ENCODE measurements at places on chromosomes 2 and 18. TPM values are rescaled to one million over a fixed set of nuclear protein-coding genes. Genes with fewer than 3 reads are reported as not detected.

The ASTL gene
- 6.8 TPM for total RNA-seq

The RNF144A gene
- total RNA-seq = 42.7 TPM

The OLA1 gene
- total RNA-seq = 42.1 TPM

The CLEC4F gene
- total RNA-seq = not detected

The GTF2A1L gene
- total RNA-seq = not detected

The SEPTIN10 gene
- not detected for total RNA-seq

The TMEFF2 gene
- total RNA-seq = not detected

The GAL3ST2 gene
- not detected for total RNA-seq

The SPATA3 gene
- not detected for total RNA-seq

The DSG4 gene
- not detected for total RNA-seq

The PSMA8 gene
- total RNA-seq = 1.4 TPM

The DNAJC5G gene
- not detected for total RNA-seq

The POLR1A gene
- total RNA-seq = 20.0 TPM

The SESTD1 gene
- 5.3 TPM for total RNA-seq

The OTOF gene
- total RNA-seq = 0.14 TPM

The EN1 gene
- total RNA-seq = not detected

The SKOR2 gene
- total RNA-seq = not detected

GRCh38 chr2:64995041-64995440 is 5.8 kb downstream of the SLC1A4 start:
- H3K4me1 ChIP-seq = peaks cover 22% of the 10 kb centered on the region
- no peak overlapping the region for H3K27ac ChIP-seq
- H3K27me3 ChIP-seq = peaks cover 26% of the 10 kb centered on the region
- H3K36me3 ChIP-seq = no peaks in the 10 kb centered on the region
- no peak overlapping the region for H3K4me3 ChIP-seq
- no peak for DNase-seq

GRCh38 chr2:170878505-170878904 is 50.5 kb upstream of the GORASP2 start:
- peak overlapping the region; percentile 68 for H3K27ac ChIP-seq
- no peak for DNase-seq
- H3K36me3 ChIP-seq = no peaks in the 10 kb centered on the region
- H3K27me3 ChIP-seq = no peaks in the 10 kb centered on the region

GRCh38 chr18:68734308-68734707 is 19.4 kb upstream of the TMX3 start:
- H3K36me3 ChIP-seq = no peaks in the 10 kb centered on the region
- H3K4me1 ChIP-seq = peaks cover 2% of the 10 kb centered on the region
- H3K27ac ChIP-seq = no peak overlapping the region
- peaks cover 3% of the 10 kb centered on the region for H3K27me3 ChIP-seq
- no peak overlapping the region for H3K4me3 ChIP-seq
- no peak for DNase-seq

GRCh38 chr2:142750858-142751257 is 126.6 kb upstream of the KYNU start:
- H3K27ac ChIP-seq = no peak overlapping the region
- DNase-seq = no peak
- H3K4me1 ChIP-seq = no peaks in the 10 kb centered on the region
- H3K27me3 ChIP-seq = no peaks in the 10 kb centered on the region
- H3K36me3 ChIP-seq = no peaks in the 10 kb centered on the region

- no peaks in the 10 kb centered on the region for H3K4me1 ChIP-seq
- no peak overlapping the region for H3K4me3 ChIP-seq
- DNase-seq = no peak
- no peaks in the 10 kb centered on the region for H3K36me3 ChIP-seq
These were observed 26.9 kb upstream of the CDH19 start for GRCh38 chr18:66630831-66631230.

DNA sequence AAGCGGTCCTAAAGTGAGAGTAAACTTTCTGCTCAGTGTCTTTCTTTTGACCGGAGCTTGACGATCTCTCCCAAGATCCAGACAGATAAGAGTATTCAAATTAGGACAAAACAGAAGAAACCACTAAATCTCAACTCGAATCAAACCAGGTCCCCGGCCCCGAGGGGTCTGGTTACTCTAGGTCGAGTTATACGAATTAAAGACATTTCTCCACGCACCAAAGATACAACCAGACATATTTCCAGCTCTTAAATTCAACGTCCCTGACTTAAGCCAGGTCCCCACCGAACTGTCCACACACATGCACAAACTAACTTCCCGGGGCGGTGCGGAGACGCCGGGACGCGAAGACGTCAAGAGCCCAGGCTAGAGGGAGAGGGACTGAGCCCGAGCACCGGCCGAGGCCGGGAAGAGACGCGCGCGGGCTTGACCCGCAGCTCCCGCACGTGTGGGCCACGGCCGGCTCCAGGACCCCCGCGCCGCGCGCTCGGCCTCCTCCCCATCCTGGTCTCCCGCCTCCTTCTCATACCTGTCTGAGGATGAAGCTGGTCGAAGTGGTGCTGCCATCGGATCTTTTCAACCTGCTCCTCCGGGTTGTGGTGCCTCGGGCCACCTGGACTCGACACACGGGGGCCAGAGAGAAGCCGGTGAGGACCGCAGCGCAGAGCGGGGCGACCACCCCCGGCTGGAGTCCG is 896 bp downstream of the CACNB4 start:
- no peak overlapping the region for H3K27ac ChIP-seq
- peak overlapping the region; percentile 90 for H3K4me3 ChIP-seq
- no peak for DNase-seq
- peaks cover 18% of the 10 kb centered on the region for H3K4me1 ChIP-seq

DNA sequence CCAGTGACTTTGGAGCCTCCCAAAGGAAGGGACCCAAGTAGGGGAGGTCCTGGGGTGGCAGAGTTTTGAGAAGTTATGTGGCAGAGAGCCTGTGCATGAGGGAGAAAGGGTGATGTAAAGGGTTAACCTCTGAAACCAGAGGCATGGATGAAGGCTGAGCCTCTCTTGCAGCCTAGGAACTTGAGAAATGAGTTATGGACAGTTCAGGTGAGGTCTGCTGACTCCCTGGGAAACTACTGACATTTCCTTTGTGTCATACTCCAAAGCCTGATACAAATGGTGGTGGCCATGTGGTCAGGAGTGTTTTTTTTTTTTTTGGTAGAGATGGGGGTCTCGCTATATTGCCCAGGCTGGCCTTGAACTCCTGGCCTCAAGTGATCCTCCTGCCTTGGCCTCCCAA is 12.4 kb upstream of the GNLY start:
- DNase-seq = no peak
- H3K4me1 ChIP-seq = no peaks in the 10 kb centered on the region
- H3K4me3 ChIP-seq = no peak overlapping the region
- H3K36me3 ChIP-seq = no peaks in the 10 kb centered on the region
- no peaks in the 10 kb centered on the region for H3K27me3 ChIP-seq

- peaks cover 15% of the 10 kb centered on the region for H3K27me3 ChIP-seq
- no peaks in the 10 kb centered on the region for H3K36me3 ChIP-seq
- H3K4me3 ChIP-seq = no peak overlapping the region
These were observed 74.0 kb downstream of the BCL11A start for GRCh38 chr2:60479226-60480088.

GRCh38 chr2:35099342-35099741 is 1256.2 kb upstream of the CRIM1 start:
- H3K36me3 ChIP-seq = no peaks in the 10 kb centered on the region
- H3K27ac ChIP-seq = no peak overlapping the region
- H3K4me1 ChIP-seq = no peaks in the 10 kb centered on the region
- H3K27me3 ChIP-seq = no peaks in the 10 kb centered on the region
- no peak overlapping the region for H3K4me3 ChIP-seq

DNA sequence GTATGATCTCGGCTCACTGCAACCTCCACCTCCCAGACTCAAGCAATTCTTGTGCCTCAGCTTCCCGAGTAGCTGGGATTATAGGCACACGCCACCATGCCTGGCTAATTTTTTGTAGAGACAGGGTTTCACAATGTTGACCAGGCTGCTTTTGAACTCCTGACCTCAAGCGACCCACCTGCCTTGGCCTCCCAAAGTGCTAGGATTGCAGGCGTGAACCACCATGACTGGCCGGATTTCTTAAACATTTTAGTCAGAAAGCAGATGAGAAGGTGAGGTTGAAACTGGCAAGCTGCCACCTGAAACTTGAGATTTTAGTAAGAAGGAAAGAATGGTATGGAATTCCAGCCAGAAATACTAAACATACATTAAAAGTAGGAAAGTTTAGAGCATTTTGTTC is 31.9 kb downstream of the KLHL23 start:
- H3K27ac ChIP-seq = no peak overlapping the region
- H3K4me3 ChIP-seq = no peak overlapping the region
- DNase-seq = no peak
- H3K27me3 ChIP-seq = peaks cover 15% of the 10 kb centered on the region

DNA sequence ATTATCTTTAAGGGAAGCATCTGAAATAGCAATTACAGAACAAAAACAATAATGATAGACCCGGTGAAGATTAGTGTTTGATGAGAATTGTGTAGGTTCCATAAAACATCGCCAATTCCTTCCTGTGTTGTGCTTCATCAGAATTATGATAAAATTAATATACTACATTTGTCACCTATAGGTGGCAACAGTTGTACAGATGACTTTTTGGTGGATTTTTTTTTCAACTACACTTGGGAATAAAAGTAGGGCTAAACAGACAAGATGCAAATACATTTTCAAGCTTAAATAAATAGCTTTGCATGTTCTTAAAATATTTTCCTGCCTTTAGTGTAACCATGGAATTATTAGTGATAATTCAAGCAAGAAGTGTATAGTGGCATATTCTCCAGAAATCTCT is 7.0 kb upstream of the LYPD1 start:
- H3K36me3 ChIP-seq = no peaks in the 10 kb centered on the region
- no peak overlapping the region for H3K27ac ChIP-seq
- H3K4me3 ChIP-seq = no peak overlapping the region
- no peak for DNase-seq
- no peaks in the 10 kb centered on the region for H3K4me1 ChIP-seq

- DNase-seq = no peak
- no peaks in the 10 kb centered on the region for H3K36me3 ChIP-seq
- no peaks in the 10 kb centered on the region for H3K4me1 ChIP-seq
- H3K27me3 ChIP-seq = peaks cover 1% of the 10 kb centered on the region
- H3K4me3 ChIP-seq = no peak overlapping the region
- H3K27ac ChIP-seq = no peak overlapping the region
These were observed 81.4 kb upstream of the RASGRP3 start for GRCh38 chr2:33395034-33395433.

DNA sequence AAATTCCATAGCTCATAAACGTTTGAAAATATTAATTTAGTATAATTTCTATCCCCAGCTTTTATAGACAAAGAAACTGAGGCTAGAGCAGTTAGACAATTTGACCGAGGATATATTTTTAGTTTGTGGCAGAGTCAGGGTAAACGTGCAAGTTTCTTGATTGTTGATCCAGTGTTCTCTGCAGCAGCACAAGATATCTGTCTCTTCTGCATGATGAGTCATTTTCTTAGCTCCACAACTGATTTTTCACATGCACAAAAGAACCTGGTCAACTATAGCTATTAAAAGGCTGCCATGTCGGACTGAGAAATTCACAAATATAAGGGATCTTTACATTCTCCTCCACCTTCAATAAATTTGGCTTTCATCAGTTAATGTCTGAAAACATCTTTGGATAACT is 143.4 kb upstream of the CYP26B1 start:
- no peak overlapping the region for H3K4me3 ChIP-seq
- H3K27me3 ChIP-seq = no peaks in the 10 kb centered on the region
- H3K4me1 ChIP-seq = no peaks in the 10 kb centered on the region
- H3K27ac ChIP-seq = no peak overlapping the region
- H3K36me3 ChIP-seq = peaks cover 7% of the 10 kb centered on the region

DNA sequence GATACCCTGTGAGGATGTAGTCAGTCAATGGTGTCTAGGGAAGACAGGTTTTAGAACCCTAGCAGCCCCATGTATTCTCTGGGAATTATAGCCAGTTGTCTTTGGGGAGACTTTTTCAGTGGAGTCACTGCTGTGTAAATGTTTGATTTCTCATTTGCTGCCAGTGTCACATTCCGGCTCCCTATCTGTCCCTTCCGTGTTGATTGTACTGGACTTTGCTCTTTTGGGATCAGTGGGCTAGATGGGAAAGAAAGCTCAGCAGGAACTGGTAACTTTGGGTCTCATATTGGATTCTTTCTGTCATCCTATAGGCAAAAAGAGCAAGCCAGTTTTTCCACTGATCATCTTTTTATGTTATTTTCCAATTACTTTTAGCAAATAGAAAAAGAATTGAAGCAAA is 70.1 kb downstream of the GTF3C3 start:
- H3K36me3 ChIP-seq = no peaks in the 10 kb centered on the region
- no peak for DNase-seq
- no peaks in the 10 kb centered on the region for H3K4me1 ChIP-seq
- no peaks in the 10 kb centered on the region for H3K27me3 ChIP-seq
- H3K4me3 ChIP-seq = no peak overlapping the region

DNA sequence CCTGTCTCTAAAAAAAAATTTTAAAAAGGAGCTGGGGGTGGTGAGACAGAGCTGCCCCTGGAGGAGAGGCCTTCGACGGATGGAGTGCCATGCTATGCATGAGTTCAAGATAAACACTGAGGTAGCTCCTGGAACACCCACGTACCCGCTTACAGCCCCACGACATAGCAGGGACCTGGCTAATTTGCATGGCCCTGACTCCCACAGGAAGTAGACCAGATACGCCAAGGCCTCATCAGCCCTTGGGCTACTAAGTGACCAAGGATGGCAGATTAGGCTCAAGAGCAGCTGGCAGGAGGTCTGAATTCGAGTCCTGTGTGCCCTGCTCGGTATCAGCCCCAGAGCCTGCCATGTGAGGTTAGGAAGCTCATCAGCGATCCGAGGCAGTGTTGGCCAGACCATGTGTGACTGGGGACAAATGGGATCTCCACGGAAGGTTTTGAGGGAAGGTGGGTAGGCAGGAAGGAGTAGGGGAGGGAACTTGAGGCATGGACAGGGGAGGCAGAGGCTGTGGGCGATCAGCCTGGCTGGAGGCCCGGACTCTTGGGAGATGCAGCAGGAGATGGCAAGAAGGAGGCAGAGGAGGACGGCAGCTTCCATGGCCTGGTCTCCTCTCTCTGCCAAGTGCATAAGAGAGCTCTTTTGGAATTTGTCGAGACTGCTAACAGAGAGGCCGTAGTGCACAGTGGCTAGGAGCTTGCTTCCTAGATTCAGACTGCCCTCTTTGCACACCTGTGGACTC is 218.3 kb downstream of the GLI2 start:
- no peaks in the 10 kb centered on the region for H3K4me1 ChIP-seq
- H3K27ac ChIP-seq = no peak overlapping the region
- H3K27me3 ChIP-seq = no peaks in the 10 kb centered on the region
- no peak for DNase-seq

DNA sequence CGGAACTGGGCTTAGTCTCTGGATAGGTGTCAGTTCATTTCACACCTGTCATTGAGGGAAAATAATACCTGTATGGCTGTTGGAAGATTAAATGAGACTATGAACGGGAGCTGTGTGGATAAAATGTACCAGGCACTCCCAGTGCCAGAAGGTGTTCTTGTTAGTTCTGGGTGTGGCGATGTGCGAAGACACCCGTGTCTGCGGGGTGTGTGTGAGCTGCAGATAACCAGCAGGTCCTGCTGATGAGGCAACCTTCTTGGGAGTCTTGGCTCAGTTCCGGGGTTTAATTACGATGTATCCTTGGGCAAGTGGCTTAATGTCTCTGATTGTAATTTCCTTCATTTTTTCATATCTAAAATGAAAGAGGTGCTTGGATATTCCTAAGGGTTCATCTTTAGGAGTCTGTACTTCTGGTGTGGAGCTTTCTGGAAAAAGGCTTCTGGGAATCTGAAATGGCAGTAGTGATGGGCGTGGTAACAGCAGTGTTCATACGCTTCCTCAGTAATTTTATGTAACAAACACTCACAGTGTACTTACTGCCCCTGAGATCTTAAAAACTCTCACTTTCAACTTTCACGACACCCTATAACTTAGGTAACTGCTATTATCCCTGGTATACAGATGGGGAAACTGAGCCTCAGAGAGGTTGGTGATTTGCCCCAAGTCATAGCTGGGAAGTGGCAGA is 35.0 kb downstream of the NEDD4L start:
- H3K36me3 ChIP-seq = no peaks in the 10 kb centered on the region
- no peak overlapping the region for H3K4me3 ChIP-seq
- DNase-seq = no peak
- H3K27ac ChIP-seq = no peak overlapping the region

All from naive thymus-derived CD8-positive, alpha-beta T cell (primary cell).